CD8-positive, alpha-beta memory T cell (primary cell): ENCODE measurements at places on chromosomes 4 and X.

DNA sequence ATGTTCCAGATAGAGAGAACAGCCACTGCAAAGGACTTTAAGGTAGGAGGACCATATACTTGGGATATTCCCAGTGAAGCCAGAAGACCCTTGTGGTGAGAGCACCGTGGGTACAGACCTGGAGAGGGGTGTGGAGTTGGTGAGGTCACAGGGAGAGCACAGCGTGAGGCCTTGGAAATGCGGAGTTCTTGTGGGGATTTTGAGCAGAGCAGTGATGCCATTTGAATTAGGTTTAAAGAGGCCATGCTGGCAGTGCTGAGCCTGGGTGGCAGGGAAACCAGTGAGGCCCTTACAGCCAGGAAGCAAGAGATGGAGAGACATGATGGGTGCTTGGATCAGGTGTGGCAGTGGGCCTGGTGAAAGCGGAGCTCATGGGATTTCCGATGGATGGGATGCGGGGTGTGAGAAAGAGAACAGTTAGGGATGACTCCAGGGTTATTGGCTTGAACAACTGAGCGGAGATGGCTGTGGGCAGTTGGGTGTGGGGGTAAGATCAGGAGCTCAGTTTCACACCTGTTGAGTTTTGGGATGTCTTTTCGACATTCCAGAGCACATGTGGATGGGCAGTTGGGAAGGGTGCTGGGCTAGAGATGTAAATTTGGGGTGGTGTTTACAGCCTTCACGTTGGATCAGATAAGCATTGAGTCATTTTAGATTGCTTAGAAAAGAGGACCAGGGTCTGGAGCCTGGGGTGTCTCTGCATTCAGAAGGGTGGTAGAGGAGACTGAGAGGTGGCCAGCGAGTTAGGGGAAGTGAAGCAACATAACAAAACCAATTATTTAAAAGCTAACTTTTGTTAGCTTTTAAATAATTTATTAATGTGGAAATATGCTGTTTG lies 68.9 kb downstream of the TMEM131L start:
- DNase-seq: no peak

DNA sequence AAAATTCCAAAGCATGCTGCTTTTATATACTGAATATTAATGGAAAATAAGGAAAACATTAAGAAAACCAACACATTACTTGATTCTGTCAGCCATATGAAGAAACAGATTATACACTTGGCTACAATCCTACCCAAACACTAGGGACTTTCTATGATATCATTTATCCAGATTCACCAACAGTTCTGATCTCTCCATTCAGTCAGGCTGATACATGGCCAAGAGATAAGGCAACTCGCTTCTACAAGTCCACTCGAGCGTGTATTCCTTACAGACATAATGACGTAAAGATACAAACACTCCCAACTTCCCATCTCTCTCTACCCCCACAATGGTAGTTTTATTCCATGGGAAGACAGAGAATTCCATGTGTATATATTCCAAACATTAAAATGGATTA lies 44.5 kb downstream of the NEK1 start:
- no peak for DNase-seq

GRCh38 chr4:126395664-126396063 lies 1080.9 kb downstream of the FAT4 start:
- no peak for DNase-seq

- DNase-seq: no peak
Measured at GRCh38 chr4:2949782-2950125, 13.5 kb downstream of the NOP14 start.

GRCh38 chr4:123244137-123244536 lies 152.5 kb upstream of the SPRY1 start:
- no peak for DNase-seq
